ENCODE measurements at places on chromosomes 1 and 21.

DNA sequence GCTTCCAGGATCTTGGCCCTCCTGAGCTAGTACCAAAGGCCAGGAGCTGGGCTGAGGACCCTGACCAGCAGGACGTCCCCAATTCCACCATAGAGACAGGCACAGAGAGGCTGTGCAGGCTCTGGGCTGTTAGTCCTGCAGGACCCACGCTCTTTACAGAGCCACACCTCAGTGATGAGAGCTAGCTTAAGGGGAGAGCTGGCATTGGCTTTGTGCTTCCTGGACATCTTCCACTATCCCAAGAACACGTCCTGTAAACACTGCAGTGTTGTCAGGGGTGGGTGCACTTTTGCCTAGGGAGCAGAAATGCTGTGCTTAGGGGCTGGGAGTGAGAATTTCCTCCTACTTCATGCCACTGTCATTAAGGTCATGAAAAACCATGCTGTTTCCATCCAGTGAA lies 91.7 kb upstream of the EDN2 start:
- DNase-seq, result no peak

- no peak for DNase-seq
Observed at GRCh38 chr1:219527994-219528393, 84.9 kb downstream of the ZC3H11B start.

DNA sequence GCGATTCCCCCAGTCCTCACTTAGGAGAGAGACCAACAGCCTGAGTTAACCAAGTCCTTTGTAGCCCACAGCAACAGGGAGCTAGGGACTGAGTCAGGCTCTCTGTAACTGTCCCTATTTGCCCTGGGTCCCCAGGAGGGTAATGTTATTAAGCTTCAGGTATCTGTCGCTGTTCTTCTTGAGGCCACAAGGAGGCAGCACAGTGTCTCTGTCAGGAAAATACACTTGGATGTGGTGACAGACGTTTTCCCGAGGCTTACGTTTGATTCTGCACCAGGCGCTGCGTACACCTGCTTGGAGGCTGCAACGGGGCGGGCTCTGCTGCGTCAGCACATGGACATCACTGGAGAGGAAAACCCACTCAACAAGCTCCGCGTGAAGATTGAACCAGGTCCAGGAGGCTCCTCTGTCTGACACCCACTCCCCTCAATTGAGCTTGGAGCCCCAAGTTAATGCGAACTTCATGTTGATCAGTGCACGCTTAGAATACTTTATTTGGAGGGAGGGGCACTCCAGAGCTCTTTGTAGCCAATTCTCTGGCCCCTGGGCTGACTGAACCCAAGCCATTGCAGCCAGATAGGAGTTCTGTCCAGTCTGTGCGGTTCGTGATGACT lies 10.7 kb upstream of the ELF3 start:
- DNase-seq, result no peak

- no peak for DNase-seq
Observed at GRCh38 chr1:247865416-247865815, 8.4 kb downstream of the TRIM58 start.

DNA sequence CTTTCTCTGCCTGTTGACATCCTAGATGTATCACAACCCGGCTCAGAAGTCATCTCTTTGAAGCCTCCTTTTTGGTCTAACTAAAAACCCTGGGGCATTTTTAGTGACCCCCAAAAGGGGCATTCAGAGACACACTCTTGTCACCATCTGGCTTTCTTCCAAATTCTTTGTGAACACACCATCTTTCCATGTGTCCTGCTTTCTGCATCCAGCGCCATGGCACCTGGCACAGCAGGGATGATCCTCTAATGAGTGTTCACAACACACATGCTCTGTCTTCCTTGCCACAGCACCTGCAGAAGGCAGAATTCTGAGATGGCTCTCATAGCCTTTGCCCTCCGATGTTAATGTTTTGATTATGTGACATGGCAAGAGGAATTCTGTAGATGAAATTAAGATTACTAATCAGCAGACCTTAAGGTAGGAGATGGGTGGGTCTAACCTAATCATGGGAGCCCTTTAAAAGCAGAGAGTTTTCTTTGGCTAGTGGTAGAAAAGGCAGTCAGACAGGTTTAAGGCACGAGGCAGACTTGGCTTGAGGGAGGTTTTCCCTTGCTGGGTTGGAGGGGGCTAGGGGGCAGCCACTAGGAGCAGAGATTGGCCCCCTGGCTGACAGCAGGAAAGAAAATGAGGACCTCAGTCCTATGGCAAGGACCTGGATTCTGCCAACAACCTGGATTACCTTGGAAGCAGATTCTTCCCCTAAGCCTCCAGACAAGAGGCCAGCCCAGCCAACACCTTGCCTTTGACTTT lies 4.9 kb upstream of the TMEM61 start:
- no peak for DNase-seq

DNA sequence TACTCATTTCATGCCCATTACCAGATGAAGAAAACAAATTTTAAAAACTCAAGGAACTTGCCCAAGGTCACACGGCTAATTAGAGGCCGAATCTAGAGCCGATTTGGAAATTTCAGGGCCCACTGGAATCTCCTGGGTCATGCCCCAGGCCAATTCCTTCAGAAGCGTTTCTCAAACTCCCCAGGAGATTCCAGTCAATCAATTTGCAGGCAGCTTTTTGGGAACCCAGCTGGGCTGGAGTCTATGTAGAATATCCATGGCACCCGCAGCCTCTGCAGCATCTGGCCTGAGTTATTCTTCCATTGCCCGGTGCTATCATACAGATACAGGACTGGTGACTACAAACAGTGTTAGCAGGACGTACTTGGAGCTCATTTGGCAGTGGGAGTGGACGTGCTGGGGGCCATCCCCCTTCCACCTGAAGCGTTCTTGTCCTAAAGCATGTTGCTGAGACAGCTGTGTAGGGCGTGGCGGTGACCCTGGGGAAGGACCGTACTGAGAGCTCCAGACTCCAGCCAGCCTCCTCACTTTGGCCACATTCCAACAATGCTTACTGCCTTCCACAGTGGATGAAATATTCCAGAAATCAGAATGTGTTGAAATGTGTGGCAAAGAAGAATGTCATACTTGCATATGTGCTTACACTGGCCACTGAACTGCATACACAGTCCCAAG lies 38.3 kb downstream of the ABCG1 start:
- DNase-seq, result no peak

DNA sequence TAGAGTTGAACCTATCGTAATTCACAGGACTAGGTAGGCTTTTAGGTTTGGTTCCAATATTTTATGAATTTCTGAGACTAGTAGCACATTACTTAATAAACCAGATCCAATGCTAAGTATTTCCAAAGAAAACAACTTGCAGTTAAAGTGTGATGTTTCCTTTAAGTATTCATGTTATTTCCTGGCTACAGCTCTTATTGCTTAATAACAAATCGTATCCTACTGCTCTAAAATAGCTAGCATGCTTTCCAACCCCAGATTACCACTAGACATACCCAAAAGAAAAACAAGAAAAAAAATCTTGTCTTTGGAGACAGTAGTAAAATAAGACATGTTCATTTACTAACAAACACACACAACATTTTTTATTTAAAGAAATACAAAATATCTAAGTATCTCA lies 898 bp downstream of the KRTAP27-1 start:
- no peak for DNase-seq

GRCh38 chr1:160641323-160642280 lies 5.2 kb downstream of the SLAMF1 start:
- no peak for DNase-seq

DNA sequence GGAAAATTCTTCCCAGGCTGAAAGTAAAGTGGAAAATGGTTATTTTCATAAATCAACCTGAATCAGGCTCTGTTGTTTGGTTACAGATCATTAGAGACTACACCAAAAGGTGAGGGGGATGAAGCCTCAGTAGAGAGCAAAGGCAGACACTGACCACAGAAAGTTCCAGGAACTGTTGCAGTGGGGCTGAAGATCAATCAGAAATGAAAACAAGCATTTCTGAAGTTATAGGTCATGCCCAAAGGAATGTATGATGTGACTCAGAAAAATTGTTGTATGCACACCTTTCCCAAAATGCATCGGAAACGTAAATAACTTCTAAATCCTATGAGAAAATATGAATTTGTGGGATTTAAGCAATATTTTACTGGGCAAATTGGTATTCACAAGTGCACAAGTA lies 63.3 kb downstream of the FYB2 start:
- DNase-seq, result no peak

GRCh38 chr1:218538341-218538740 lies 193.2 kb downstream of the TGFB2 start:
- no peak for DNase-seq

GRCh38 chr1:203408486-203409481 lies 57.9 kb upstream of the FMOD start:
- peak; percentile 88 for DNase-seq

GRCh38 chr1:150928286-150928685 lies 2.1 kb downstream of the SETDB1 start:
- DNase-seq, result no peak

DNA sequence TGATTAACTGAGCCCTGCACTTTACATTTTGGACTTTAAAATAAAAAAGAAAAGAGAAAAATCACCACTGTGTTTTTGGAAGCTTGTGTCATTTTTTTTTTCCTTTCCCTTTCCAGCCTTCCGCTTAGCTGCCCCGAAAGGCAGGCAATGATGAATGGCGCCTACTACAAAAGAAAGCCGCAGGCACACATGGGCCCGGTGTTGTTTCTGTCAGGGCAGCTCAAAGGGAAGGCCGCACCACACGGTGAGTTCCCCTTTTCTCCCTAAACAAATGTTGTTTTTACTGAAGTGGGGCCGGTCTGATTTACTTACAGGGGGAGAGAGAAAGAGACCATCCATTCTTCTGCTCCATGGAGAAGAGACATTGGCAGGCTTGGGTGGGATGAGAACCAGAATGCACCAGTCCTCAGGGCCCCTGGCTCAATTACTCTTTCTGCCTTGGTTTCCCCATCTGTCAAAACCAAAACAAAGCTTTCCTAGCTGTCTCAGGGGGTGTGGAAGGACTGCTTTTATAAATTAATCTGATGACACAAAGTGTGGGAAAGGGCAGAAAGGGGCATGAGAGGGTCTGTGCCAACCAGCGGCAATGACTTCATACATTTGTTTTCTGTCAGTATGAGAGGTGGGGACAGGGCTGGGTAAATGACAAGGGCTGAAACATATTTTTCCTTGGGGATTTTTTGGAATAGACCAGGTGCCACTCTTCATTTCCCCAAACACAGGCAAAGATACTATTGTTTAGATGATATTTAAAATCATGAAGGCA lies 91.4 kb upstream of the PLXNA2 start:
- no peak for DNase-seq

DNA sequence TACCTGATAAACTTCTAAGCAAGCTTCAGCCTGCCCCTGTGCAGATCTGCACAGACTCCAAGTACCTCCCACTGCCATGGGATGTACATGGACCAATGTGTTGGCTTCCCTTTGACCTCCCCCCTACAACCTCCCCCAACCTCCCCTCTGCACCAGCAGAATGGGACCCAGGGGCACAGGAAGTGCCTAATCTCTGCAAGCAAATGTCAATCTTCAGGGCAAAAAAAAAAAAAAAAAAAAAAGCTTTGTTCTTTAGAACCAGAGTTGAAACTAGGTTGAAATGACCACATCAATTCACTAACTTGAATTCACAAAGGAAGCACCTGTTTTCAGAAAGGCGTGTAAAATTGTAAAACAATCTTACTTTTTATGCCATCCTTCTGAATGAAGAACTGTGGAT lies 53.9 kb upstream of the TIAM1 start:
- DNase-seq, result no peak

DNA sequence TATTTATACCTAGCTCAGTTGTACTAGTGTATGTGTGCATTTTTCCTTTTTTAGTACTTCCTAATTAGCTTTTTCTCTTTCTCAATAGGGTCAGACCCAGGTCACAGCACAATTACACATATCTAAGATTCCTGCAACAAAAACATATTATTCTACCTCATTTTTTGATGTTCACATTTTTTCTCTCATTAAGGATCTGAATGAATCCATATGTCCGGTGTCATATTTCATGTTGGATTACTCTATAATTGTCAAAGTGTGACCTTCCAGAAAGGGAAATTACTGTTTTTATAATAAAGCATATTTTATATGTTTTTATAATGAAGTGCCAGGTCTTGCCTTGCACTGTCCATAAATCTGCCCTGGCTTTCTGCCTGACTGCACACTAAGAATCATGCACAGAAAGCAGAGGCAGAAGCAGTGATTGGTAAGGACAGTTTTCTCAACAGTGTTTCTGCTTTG lies 143.7 kb downstream of the KCNT2 start:
- no peak for DNase-seq

DNA sequence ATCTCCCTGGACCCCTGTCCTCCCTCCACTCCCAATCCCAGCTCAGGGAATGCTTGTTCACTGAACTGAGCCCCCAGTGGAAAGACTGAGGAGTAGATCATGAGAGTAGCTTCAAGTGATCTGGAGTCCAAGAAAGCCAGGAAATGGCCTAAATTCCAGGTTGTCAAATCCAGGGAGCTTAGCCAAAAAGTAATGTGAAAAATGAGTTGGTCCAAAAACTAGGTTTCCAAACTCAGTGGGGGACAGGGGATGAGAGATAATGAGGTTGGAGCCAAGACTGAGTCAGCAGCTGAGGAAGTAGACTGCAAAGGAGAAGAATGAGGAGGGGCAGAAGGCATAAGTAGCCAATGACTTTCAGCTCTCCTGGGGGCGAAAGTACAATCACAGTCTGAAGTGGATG lies 284.1 kb upstream of the BEND5 start:
- no peak for DNase-seq

- DNase-seq, result no peak
Observed at GRCh38 chr1:93629101-93630059, 52.3 kb downstream of the BCAR3 start.

GRCh38 chr1:172814428-172814827 lies 155.5 kb downstream of the FASLG start:
- DNase-seq, result no peak

DNA sequence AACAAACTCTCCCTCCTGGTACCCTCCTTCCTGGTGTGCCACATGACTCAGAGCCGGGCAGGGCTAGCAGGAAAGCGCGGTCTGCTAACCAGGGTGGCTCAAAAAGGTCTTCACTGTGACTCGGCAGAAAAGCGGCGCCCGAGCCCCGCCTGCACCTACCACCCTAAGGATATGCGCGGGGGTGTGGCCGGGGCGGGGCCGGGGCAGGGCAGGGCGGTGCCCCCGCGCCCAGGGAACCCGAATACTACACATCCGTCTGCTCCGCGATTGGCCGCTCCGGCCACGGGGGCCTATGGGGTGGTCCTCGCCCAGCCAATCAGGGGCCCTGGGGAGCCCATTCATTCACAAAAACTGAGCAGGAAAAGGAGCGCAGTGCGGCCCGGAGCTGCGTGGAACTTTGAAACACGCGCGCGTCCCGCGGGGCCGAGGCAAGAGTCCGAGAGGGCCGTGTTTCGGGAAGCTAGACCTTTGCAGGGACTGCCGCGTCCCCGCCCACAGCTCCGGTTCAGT lies 1.7 kb downstream of the LRP8 start:
- peak; percentile 95 for DNase-seq
